ENCODE measurements at places on chromosomes 11 and 22. TPM values are rescaled to one million over a fixed set of nuclear protein-coding genes. Genes with fewer than 3 reads are reported as not detected.

DNA sequence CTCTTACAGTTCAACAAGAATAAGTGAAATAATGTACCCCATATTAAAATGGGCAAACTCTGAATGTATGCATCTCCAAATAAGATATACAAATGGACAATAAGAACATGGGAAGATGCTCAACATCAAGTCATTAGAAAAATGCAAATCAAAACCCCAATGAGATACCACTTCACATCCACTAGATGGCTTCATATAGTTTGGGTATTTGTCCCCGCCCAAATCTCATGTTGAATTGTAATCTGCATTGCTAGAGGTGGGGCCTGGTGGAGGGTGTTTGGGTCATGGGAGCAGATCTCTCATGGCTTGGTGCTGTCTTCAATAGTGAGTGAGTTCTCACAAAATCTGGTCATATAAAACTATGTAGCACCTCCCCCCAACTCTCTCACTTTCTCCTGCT lies 5.7 kb downstream of the MPZL2 start:
- H3K4me1 ChIP-seq: peaks cover 7% of the 10 kb centered on the region
- H3K4me3 ChIP-seq: no peak overlapping the region
- DNase-seq: no peak
- peaks cover 83% of the 10 kb centered on the region for H3K27me3 ChIP-seq
- H3K27ac ChIP-seq: no peak overlapping the region

DNA sequence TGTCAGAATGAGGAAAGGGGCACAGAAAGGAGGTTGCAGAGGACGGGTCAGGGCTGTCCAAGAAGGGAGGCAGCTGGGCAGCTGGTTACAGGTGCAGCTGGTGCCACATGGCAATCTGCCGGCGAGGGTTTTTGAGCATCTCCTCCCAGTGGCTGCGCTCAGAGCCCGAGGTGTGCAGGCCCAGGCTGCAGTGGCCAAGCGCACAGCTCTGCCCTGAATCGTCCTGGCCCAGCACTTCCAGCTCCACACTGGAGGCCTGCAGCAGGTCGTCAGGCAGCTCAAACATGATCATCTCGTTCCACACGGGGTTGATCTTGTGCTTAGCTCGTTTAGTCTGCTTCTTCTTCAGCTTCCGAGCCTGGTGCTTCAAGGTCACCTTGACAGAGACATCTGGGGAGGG lies 42.2 kb downstream of the SYT13 start:
- 0 out of 2 replicates have a peak, but pooled peaks cover 3% of the 10 kb centered on the region for H3K4me1 ChIP-seq
- no peaks in the 10 kb centered on the region for H3K36me3 ChIP-seq
- H3K27ac ChIP-seq: no peak overlapping the region
- H3K27me3 ChIP-seq: no peaks in the 10 kb centered on the region
- no peak overlapping the region for H3K4me3 ChIP-seq
- no peak for DNase-seq

DNA sequence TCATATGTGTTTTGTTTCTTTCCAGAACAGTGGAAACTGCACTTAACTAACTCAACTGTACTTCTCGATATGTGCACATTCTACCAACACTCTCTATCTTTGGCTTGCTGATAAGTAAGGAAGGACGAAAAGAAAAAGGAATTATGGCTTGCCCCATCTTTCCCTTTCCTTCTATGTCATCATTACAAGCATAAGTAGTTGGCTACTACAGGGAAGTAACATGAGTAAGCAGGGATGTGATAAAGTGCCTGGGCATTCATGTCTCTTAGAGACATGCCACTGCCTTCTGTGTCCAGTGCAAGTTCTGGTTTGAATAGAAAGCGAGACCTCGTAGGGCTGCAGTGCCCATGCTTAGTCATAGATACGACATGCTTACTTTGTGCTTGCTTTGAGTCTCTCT lies 342.5 kb downstream of the ETS1 start:
- H3K4me3 ChIP-seq: no peak overlapping the region
- no peak overlapping the region for H3K27ac ChIP-seq
- H3K27me3 ChIP-seq: no peaks in the 10 kb centered on the region
- H3K4me1 ChIP-seq: peaks cover 7% of the 10 kb centered on the region

DNA sequence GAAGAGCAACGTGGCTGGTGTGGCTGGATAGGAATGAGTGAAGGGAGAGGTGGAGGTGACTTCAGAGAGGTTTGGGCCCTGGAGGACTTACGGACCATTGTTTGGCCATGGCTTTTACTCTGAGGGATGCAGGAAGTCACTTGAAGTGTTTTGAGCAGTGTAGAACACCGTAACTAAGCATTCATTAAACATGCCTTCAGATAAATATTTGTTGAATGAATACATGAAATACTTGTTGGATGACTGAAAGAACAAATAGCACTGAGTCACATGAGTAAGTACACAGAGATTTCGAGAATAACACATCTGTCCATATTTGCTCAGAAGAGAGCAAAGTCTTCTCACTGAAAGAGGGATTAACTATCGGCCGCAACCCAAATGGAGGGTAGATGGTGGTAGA lies 182.7 kb upstream of the SNX19 start:
- DNase-seq: no peak
- no peaks in the 10 kb centered on the region for H3K27me3 ChIP-seq
- H3K4me1 ChIP-seq: peaks cover 19% of the 10 kb centered on the region
- H3K36me3 ChIP-seq: 0 out of 2 replicates have a peak, but pooled peaks cover under 1% of the 10 kb centered on the region
- H3K27ac ChIP-seq: no peak overlapping the region
- no peak overlapping the region for H3K4me3 ChIP-seq

- peak overlapping the region; percentile 51 for H3K4me3 ChIP-seq
- H3K27me3 ChIP-seq: peaks cover 4% of the 10 kb centered on the region
- DNase-seq: peak; percentile 77
- peaks cover 7% of the 10 kb centered on the region for H3K36me3 ChIP-seq
- H3K27ac ChIP-seq: no peak overlapping the region
Measured at GRCh38 chr11:102831489-102832440, 11.6 kb downstream of the MMP3 start.

The RIC3 gene
- total RNA-seq: 15.7 TPM

DNA sequence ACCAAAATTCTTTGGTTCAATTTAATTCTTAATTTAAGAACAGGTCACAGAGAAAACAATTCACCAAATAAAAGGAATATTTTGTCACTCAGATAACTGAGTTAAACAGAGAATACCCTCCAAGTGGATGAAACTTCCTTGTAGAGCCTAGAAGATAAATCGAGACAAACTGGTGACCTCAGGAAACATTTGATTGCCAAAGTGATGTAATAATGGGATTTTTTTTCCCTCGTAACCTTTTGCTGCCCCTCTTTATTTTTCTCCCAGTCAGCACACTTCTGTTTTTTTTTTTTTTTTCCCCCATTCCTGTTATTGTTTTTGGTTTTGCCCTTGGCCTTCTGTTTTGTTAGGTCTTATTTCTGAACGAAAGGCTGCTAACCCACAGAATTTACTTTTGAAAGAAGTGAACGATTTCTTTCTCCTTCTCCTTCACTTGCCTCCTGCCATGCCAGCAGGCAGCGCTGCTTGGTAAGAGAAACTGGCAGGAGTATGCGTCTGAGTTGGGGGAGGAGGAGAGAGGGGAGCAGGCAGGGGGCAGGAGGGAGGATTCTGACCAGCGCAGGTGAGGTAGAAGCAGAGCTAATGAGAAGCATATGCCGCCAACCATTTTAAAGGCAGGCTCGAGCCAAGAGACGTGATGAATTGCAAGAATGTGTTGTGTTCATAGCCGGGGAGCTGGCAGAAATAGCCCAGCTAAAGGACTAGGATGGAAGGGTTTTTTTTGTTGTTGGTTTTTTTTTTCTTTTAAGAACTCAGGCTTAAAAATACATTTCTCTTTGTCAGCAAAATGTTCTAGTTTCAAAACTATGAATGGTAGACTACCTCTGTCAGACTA lies 121.9 kb upstream of the MTMR2 start:
- peak; percentile 64 for DNase-seq
- H3K4me1 ChIP-seq: peaks cover 25% of the 10 kb centered on the region
- H3K27me3 ChIP-seq: no peaks in the 10 kb centered on the region
- peak overlapping the region; percentile 89 for H3K27ac ChIP-seq
- H3K4me3 ChIP-seq: peak overlapping the region; percentile 31
- H3K36me3 ChIP-seq: no peaks in the 10 kb centered on the region

DNA sequence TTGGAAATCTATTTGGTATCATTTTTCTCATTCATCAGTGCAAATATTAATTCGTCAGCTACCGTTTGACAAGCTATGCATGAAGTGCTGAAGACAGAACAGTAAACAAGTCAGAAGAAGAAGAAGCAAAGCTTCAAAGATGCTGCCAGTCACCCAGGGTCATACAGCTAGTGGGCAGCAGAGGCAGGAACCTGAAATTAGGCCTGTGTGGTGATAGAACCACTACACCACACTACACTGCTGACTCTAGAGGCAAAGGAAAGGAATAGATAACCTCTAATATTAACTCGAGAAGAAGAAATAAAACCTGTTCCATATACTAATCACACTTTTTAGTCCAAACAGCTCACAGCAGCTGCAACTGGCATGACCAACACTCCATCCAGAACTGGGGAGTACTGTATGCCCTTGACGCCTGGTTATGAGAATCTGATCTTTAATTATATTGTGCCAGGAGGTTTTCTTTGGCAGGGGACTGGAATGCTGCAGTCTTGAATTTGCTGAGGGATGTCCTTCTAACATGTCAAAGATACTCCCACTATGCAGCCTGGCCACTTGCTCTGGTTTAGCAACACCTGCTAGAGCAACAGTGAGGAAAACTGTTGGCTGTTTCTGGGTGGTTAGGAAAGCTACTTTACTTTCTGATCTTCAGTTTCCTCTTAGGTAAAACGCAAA lies 73.0 kb downstream of the PAK1 start:
- peaks cover 38% of the 10 kb centered on the region for H3K4me1 ChIP-seq
- no peak overlapping the region for H3K4me3 ChIP-seq
- DNase-seq: no peak
- H3K36me3 ChIP-seq: peaks cover 9% of the 10 kb centered on the region
- peak overlapping the region; percentile 93 for H3K27ac ChIP-seq

The CABP7 gene
- 0.17 TPM for total RNA-seq

GRCh38 chr11:96241331-96241841 lies 101.6 kb downstream of the MAML2 start:
- DNase-seq: no peak
- no peaks in the 10 kb centered on the region for H3K36me3 ChIP-seq
- H3K27me3 ChIP-seq: no peaks in the 10 kb centered on the region
- H3K4me3 ChIP-seq: no peak overlapping the region

- DNase-seq: no peak
- no peak overlapping the region for H3K4me3 ChIP-seq
- peaks cover 31% of the 10 kb centered on the region for H3K36me3 ChIP-seq
- no peaks in the 10 kb centered on the region for H3K27me3 ChIP-seq
- H3K4me1 ChIP-seq: no peaks in the 10 kb centered on the region
Measured at GRCh38 chr11:27139742-27140367, 99.2 kb downstream of the BBOX1 start.

GRCh38 chr11:1916986-1917522 lies 2.4 kb upstream of the TNNT3 start:
- no peaks in the 10 kb centered on the region for H3K27me3 ChIP-seq
- no peaks in the 10 kb centered on the region for H3K4me1 ChIP-seq
- no peaks in the 10 kb centered on the region for H3K36me3 ChIP-seq
- H3K27ac ChIP-seq: no peak overlapping the region

DNA sequence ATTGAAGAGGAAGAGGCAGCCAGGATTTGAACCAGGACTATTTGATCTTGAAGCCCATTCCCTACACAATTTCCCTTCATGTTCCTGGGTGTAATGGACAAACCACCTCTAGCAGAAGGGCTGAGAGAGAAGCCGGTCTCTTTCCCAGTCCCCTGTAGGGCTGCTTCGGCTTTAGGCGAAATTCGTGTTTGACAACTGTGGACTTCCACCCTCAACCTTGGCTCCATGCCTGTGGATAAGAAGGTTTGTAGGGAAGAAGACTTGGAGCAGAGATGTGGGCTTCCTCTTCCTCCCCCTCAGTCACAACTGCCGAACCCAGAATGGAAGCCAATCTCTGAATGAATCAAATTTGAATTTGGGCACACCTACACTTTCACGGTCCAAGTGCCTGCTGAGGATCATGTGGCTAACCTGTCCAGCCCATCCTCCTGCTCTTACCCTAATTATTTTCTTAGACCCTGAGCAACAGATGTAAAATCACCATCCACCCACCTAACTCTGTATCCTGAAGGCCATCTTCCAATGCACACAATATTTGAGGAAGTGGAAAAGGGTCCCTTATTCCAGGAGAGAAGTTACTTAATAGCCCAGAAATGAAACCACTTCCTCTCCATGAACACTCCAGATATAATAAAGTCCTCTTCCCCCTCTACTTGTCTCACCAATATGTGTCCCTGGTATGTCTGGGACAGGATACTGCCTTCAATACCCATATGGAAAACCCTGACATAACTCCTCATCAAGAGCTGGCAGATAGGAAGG lies 10.1 kb upstream of the SCN2B start:
- H3K4me3 ChIP-seq: no peak overlapping the region
- H3K27me3 ChIP-seq: peaks cover 14% of the 10 kb centered on the region
- no peak for DNase-seq
- peaks cover 6% of the 10 kb centered on the region for H3K4me1 ChIP-seq

The SLC5A1 gene
- total RNA-seq: not detected

- H3K36me3 ChIP-seq: no peaks in the 10 kb centered on the region
- H3K27ac ChIP-seq: no peak overlapping the region
- H3K4me3 ChIP-seq: no peak overlapping the region
- no peak for DNase-seq
- H3K27me3 ChIP-seq: no peaks in the 10 kb centered on the region
Measured at GRCh38 chr22:29089507-29089906, 16.7 kb downstream of the KREMEN1 start.

- DNase-seq: peak; percentile 57
- H3K36me3 ChIP-seq: peaks cover 42% of the 10 kb centered on the region
- H3K27ac ChIP-seq: no peak overlapping the region
Measured at GRCh38 chr11:88886796-88887195, 179.0 kb downstream of the GRM5 start.

- H3K27me3 ChIP-seq: peaks cover 71% of the 10 kb centered on the region
- no peak overlapping the region for H3K27ac ChIP-seq
- H3K36me3 ChIP-seq: peaks cover 11% of the 10 kb centered on the region
- no peak overlapping the region for H3K4me3 ChIP-seq
Measured at GRCh38 chr11:130171534-130171933, 12.0 kb downstream of the ST14 start.

- H3K36me3 ChIP-seq: no peaks in the 10 kb centered on the region
- no peaks in the 10 kb centered on the region for H3K27me3 ChIP-seq
- DNase-seq: no peak
- H3K4me3 ChIP-seq: no peak overlapping the region
- peak overlapping the region; percentile 21 for H3K27ac ChIP-seq
Measured at GRCh38 chr22:17460895-17461294, 91.6 kb downstream of the CECR2 start.

DNA sequence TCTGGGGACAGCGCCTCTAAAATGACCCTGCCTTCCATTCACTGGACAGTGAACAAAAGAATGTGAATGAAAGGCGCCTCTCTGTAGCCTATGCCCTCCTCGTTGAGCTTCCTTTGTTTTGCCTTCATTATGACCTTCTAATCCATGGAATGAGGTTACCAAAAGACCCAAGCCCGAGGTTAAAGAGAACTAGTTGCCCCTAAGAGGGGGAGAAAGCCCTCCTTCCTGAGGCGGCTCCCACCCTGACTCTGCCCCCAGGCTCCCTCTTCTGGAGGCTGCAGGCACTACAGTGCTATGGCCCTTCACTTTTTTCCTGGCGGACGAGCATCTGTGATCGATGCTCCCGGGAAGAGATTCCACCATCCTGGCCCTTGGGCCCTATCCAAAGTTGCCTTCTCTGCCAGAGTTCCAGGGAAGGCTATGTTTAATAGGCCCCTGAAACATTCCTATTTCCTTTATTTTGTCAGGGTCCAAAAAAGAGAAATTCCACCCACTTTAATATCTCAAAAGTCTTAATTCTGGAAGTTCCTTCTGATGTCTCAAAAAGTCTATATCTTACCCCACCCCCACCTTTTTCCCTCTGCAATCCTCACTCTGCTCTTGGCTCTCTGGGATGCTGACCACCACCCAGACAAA lies 147.3 kb downstream of the FEZ1 start:
- H3K27ac ChIP-seq: no peak overlapping the region
- H3K4me1 ChIP-seq: peaks cover 44% of the 10 kb centered on the region
- no peaks in the 10 kb centered on the region for H3K36me3 ChIP-seq
- H3K27me3 ChIP-seq: peaks cover 22% of the 10 kb centered on the region

- H3K27ac ChIP-seq: no peak overlapping the region
- no peaks in the 10 kb centered on the region for H3K36me3 ChIP-seq
- peaks cover 5% of the 10 kb centered on the region for H3K4me1 ChIP-seq
Measured at GRCh38 chr22:19988331-19988808, 28.3 kb downstream of the ARVCF start.
